Glutamatergic neuron (in vitro differentiated cells): ENCODE measurements at places on chromosomes 13 and 19. TPM values are rescaled to one million over a fixed set of nuclear protein-coding genes. Genes with fewer than 3 reads are reported as not detected.

Gene VSTM2B
- 16.6 TPM for total RNA-seq

- DNase-seq: no peak
Observed at GRCh38 chr13:74709226-74709625, 575.0 kb upstream of the KLF12 start.

GRCh38 chr19:658916-659839, 3.8 kb downstream of the RNF126 start:
- no peak for DNase-seq

GRCh38 chr13:100458673-100459072, 129.9 kb downstream of the GGACT start:
- no peak for DNase-seq

- no peak for DNase-seq
Observed at GRCh38 chr13:68375004-68375403, 1144.9 kb upstream of the PCDH9 start.

DNA sequence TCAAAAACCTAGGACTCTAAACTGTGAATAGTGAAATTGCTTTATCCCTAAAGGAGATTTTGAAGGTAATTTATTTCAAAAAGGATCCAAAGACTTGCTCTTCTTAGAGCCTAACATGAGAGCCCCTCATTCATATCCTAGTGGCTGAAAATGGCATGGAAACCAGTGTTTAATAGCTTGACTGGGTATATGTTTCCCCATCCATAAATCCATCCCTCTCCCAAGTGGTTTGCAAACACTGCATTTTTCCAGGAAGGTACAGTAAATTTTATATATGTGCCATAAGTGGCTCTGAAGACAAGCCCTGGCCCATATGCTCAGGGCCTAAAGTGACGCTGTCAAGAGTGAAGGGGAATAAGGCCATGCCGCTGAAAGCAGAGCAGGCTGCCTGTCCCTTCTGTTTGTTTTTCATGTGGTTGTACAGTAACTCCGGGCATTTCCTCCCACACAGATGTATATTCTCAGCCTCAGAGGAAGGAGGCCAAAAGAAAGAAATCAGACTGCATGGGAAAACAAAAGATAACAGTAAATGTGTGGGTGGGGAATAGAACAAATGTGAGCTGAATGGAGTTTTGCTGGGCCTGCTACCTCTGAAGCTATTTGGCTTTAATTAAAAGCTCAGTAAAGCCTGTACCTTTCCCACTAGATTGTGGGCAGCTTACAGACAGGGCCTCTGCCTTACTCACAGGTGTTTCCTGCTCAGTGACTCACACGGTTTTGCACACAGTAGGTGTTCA, 181.9 kb downstream of the PCDH9 start:
- no peak for DNase-seq
